Endodermal cell (in vitro differentiated cells): ENCODE measurements at places on chromosomes 1 and 21.
A peak's percentile ranks its signal among the peaks of the same experiment; 100 is the strongest.

GRCh38 chr1:18927082-18927653 is 24.8 kb upstream of the ALDH4A1 start:
- DNase-seq: no peak

DNA sequence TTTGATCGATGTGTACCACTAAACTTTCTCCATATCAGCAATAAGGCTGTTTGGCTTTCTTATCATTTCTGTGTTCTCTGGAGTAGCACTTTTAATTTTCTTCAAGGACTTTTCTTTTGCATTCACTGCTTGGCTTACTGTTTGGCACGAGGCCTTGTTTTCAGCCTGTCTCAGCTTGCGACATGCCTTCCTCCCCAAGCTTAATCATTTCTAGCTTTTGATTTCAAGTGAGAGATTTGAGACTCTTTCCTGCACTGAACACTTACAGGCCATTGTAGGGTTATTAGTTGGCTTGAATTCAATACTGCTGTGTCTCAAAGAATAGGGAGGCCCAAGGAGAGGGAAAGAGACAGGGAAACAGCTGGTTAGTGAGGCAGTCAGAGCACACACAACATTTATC is 120.6 kb upstream of the KCND3 start:
- no peak for DNase-seq

DNA sequence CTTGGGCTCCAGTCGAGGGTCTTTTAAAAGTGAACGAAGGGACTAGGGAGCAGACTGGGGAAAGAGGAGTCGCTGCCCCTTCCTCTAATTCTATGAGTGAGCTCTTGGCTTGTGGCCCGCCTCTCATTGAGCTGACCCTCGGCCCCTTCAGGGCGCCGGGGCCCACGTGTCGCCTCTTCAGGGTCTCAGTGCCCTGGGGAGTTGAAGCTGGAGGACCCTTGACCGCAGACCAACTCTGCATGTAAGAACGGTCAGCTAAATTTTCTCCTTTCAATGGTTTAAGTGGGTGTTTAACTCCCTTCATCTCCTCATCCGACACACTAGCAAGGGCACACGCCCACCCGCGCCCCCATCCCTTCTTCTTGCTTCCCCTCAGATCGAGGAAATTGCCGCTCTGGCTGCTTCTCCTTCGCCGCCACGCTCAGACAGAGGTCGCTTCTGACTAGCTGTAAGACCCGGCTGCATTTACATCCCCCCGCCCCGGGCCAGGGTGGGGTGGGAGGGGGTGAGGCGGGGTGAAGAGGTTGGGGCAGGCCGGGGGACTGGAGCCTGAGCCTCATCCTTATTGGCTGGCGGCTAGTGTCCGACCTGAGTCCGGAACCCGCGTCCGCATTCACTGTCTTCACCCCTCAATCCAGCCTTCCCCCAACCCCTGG is 10.9 kb downstream of the NR5A2 start:
- DNase-seq: peak; percentile 98

GRCh38 chr21:40176724-40177123 is 309.5 kb downstream of the PCP4 start:
- DNase-seq: no peak

DNA sequence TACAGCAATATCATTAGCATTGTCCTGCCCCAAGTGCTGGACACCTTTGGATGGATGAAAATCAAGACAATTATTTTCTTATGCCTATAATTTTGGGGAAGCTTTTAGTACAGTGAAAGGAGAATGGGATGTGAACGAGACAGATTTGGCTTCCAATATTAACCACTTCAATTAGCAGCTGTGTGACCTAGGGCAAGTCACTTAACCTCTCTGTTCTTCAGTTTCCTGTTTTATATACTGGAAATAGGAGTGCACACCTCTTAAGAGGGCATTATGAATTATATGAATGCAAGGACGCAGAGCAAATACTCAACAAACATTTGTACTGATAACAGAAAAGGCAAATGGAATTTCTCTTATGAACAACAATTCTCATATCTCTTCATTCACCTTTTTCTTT is 18.5 kb downstream of the CYP2J2 start:
- no peak for DNase-seq

DNA sequence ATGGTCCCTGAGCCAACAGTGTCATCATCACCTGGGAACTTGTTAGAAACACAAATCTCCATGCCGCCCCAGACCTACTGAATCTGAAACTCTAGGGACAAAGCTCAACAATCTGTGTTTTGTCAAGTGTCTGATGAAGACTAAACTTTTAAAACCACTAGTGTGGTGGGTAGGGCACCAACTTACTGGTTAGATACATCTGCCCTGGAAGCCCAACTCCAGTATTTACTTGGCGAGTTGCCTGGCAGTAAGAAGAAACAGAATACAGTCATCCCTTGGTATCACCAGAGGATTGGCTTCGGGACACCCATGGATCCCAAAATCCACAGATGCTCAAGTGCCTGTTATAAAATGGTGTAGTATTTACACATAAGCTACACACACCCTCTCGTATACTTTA is 367.9 kb upstream of the DUSP10 start:
- DNase-seq: no peak

DNA sequence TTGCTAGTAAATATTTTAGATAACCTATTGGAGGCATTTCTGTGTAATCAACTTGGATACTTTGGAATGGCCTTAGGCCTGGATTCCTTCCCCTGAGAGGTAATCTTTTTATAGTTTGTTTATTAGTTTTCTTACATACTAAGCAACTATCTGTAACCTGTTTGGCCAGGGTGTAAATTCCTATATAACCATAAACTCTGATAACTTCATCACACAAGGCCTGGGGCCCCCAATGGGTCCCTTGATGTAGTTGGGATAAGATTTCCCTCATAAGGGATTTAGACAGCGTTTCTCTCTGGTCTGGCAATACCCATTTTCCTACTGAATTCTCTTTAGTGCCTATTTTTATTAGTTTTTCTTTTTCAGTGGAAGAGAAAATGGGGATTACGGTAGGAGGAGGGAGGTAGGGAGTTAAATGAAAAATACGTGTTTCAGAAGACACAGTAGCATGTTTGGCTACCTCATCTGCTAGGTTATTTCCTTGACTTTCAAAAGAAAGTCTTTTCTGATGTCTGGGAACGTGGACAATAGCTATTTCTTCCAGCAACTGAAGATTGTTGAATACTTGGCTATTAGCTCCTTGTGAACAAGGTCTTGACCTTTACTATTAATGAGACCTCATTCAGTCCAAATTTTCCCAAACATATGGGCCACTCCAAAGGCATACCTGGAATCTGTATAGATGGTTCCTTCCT is 7.4 kb upstream of the AADACL3 start:
- DNase-seq: no peak

- DNase-seq: no peak
These were observed 120.7 kb downstream of the BACH1 start for GRCh38 chr21:29419422-29419821.

DNA sequence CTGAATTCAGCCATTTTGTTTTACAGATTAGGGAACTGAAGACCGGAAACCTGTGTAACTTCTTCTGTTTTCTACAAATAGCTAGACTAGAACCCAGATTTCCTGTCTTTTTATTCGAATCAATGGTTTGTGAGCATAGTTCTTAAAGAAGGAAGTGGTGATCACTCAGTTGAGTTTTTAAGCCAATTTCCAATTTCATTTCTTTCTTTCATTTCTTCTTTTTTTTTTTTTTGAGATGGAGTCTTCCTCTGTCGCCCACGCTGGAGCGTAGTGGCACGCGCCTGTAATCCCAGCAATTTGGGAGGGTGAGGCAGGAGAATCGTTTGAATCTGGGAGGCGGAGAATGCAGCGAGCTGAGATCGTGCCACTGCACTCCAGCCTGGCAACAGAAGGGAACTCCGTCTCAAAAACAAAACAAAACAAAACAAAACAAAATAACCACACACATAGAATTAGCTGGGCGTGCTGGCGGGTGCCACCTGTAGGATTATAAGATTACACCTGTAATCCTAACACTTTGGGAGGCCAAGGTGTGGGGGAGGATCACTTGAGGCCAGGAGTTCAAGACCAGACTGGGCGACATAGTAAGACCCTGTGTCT is 3.0 kb upstream of the MDM4 start:
- no peak for DNase-seq

DNA sequence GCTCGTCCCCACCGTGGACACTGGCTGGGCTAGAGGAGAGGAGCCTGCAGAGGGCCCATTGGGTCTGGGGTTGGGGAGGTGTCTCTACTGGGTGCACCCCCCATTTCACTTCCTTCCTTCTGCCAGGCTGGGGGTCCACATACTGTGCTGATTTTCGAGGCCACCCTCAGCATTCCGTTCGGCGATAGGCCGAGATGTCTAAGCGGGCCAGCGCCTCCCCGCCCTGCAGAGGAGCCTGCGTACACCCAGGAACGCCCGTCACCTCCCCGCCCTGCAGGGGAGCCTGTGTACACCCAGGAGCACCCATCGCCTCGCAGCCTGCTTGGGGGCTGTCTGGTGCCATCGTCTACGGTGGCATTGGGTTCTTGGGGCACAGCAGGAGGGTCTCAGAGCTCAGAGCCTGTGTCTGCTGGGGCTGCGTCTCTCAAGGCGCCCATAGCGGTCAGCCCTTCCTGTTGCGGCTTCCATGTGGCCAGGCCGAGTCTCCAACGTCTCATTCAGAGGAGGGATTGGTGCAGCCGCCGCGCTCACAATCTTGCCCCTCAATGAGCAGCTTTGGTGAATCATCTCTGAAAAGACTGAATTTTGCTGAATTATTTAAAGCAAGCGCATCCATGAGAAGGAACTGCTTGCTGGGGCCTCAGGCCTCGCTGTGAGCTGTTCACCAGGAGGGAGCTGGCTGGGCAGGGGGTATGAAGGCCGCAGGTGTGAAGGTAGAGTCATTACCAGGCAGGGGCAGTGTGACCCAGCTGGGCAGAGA is 30.7 kb upstream of the AGPAT3 start:
- no peak for DNase-seq

DNA sequence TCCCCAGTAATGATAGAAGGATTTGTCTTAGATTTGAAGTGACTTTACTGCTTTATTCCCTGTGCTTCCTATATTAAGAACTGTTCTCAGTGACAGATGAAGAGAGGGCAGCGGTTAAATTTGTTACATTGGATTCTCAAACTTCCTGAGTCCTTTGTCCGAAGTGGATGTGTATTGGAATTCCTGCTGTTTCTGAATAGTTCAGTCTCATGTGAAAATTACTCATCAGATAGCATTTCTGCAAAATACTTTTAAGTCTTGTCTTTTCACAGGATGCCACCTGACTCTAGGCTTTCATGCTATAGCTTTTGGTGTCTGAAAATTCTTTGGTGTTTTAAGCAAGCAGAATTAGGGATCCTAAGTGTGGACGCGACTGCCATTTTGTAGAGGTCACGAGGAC is 83.6 kb downstream of the PRDM2 start:
- DNase-seq: no peak

DNA sequence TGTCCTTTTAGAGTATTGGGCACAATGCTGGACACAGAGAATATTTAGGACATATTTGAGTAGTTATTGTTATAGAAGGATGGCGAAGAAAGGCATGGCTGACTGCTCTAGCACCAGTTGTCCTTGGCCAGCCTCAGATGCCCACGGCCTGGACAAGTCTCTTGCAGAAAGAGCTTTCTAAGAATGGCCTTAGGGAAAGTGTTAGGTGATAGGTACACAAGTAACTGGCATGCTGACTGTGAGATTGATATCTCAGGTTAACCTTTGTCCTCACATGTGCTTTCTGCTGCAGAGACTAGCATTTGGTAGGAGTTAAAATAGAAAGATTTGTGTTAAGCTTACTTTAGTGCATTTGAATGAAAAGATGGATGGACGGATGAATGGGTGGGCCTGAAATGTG is 10.1 kb downstream of the SFT2D2 start:
- DNase-seq: no peak

DNA sequence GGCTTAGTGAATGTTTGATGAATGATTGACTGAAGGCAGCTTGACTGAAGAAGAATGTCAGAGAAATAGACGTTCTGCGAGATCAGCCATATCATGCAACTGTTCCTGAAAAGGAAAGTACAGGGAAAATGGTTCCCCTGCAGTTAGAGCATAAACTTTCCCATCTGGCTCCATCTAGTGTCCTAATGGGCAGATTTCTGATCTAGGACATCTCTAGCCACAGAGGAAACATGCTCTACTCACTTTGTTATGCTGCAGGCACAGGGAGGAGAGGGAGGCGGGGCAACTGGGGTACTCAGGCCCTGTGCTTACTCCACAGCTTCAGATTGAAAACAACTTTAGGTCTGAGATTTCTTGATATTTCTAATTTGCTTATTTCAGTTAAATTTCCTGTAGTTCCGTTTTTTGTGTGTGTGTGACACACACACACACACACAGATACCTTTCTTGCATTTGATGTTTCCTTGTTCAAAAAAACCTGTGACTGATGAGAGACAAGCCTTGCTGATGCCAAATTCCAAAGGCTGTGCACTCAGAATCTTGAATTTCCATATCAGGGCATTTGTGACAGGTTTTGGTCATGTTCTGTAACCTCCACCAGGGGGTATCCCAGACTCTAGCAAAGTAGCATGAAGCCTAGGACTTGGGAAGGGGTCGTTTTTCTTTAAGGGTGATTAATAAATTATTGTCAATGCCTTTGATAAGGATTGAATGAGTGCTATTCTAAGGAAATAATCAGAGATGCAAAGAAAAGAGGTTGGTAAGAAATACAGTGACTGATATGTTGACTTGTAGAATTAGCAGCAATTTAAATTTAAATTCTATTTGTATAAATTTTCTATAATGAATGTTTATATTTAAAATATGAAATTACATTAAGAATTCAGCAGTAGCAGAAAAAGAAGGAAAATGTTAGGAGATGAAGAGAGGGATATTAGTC is 139.7 kb upstream of the BEND5 start:
- peak; percentile 83 for DNase-seq

GRCh38 chr1:77536813-77537212 is 145.6 kb downstream of the ZZZ3 start:
- no peak for DNase-seq

GRCh38 chr1:184225283-184226099 is 161.3 kb upstream of the C1orf21 start:
- no peak for DNase-seq

GRCh38 chr1:37599940-37600339 is 4.2 kb upstream of the GNL2 start:
- DNase-seq: no peak

GRCh38 chr1:71698186-71698585 is 584.2 kb downstream of the NEGR1 start:
- no peak for DNase-seq

DNA sequence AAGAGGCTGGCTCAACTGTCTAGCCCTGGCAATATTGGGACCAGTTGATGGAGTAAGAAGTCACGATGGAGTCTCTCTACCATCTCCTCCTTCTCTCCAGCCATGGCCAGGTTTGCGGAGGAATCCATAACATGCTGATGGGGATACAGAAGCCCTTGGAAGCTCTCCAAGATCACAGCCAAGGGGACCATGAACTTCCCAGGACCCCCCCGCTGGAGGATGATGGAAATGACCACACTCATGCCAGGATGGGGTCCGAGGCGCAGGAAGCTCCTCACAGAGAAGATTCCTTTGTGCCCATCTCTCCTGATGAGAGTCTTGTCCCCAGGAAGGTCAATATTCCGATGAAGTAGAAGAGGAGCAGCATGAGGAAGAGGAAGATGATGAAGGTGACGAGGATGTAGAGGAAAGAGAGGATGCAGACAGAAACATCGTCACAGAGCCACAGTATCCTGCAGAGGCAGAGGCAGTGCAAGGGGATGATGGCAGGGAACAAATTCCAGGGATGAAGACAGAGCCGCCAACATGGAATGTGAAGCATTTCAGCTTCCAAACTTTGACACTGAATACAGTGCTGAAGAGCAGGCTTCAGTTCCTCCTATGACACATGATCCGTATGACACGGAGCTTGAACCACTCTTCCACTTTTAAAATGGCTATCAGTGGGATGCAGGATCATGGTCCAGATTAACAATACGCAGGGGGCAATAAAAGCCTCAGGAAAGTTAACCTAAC is 57.9 kb upstream of the EDN2 start:
- no peak for DNase-seq
